ENCODE measurements at places on chromosomes 12 and 14.

- H3K27me3 ChIP-seq, result no peaks in the 10 kb centered on the region
- no peak overlapping the region for H3K4me3 ChIP-seq
- no peaks in the 10 kb centered on the region for H3K4me1 ChIP-seq
- H3K36me3 ChIP-seq, result no peaks in the 10 kb centered on the region
- DNase-seq, result peak; percentile 36
Measured at GRCh38 chr12:586318-587071, 76.8 kb downstream of the NINJ2 start.

DNA sequence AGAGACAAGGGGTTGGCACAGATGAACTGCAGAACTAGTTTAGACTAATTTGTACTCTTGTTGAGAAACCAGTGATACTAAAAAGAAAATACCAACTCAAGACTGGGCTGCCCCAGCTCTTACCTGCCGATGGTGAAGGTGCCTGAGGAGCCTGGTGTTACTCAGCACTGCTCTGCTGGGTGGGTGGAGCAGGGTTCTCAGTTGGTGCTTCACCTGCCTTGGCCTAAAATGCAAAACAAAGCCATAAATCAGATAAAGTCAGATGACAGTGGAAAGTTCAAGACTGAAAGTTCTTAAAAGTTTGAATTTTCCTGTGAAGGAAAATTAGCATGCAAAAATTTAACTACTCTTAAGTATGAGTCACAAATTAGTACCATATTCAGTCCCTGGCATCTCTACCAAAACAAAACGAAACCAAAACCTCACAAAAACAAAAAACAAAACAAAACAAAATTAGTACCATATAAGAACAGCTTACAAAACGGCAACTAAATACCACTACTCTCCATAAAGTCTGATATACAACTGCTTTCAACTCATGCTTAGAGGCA lies 21.9 kb downstream of the YBX3 start:
- H3K36me3 ChIP-seq, result peaks cover 89% of the 10 kb centered on the region
- H3K27ac ChIP-seq, result no peak overlapping the region
- DNase-seq, result no peak
- H3K4me1 ChIP-seq, result no peaks in the 10 kb centered on the region

- H3K36me3 ChIP-seq, result no peaks in the 10 kb centered on the region
- H3K4me3 ChIP-seq, result no peak overlapping the region
- H3K27me3 ChIP-seq, result no peaks in the 10 kb centered on the region
- no peak for DNase-seq
Measured at GRCh38 chr14:61645247-61645646, 50.1 kb upstream of the HIF1A start.

- no peak for DNase-seq
- no peak overlapping the region for H3K27ac ChIP-seq
- no peaks in the 10 kb centered on the region for H3K4me1 ChIP-seq
- H3K27me3 ChIP-seq, result no peaks in the 10 kb centered on the region
Measured at GRCh38 chr14:72801381-72801812, 92.5 kb downstream of the DPF3 start.

DNA sequence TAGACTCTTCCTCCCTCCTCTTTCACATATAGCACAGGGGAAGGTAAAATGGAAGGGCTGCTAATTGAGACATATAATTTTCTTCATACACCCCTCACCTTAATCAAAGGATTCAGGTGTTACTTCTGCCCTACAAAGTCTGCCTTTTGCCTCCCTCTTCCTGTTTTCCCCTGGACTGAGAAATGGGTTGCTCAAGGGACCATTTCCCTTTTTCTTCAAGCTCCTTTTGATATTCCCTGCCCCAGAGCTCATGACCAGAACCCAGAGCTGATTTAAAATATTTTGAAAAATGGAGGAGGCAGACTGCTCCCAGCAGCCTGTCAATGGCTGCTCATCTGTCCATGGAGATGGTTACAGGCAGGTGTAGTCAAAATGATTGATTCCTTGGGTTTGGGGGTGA lies 6.3 kb upstream of the PIP4K2C start:
- H3K36me3 ChIP-seq, result no peaks in the 10 kb centered on the region
- DNase-seq, result no peak
- no peak overlapping the region for H3K27ac ChIP-seq

GRCh38 chr12:121189619-121190155 lies 20.2 kb upstream of the P2RX4 start:
- H3K4me1 ChIP-seq, result no peaks in the 10 kb centered on the region
- H3K36me3 ChIP-seq, result no peaks in the 10 kb centered on the region
- no peak overlapping the region for H3K27ac ChIP-seq
- no peaks in the 10 kb centered on the region for H3K27me3 ChIP-seq
- DNase-seq, result peak; percentile 65
- H3K4me3 ChIP-seq, result no peak overlapping the region
